Stimulated activated CD8-positive, alpha-beta memory T cell treated with anti-CD3 and anti-CD28 coated beads, Interleukin-4, amount 100 ng/mL, for 1 hour (primary cell): ENCODE measurements at places on chromosomes 11 and 22.

DNA sequence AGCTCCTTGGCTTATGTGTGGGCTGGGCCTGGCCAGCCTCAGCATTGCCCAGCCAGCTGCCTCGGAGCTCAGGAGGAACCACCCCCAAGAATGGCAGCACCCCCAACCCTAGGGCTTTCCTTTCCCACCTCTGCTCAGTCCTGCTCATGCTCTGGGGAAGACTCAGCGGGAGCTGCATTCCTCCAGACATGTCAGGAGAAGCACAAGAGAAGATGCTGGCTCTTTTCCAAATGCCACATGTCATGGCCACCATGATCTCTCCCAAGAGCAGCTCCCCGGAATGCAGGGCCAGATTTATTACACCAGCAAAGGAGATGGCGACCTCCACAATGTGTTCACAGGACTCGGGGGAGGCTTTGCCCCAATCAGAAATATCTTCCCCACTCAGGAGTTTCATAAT lies 143.7 kb downstream of the PKNOX2 start:
- no peak for DNase-seq

DNA sequence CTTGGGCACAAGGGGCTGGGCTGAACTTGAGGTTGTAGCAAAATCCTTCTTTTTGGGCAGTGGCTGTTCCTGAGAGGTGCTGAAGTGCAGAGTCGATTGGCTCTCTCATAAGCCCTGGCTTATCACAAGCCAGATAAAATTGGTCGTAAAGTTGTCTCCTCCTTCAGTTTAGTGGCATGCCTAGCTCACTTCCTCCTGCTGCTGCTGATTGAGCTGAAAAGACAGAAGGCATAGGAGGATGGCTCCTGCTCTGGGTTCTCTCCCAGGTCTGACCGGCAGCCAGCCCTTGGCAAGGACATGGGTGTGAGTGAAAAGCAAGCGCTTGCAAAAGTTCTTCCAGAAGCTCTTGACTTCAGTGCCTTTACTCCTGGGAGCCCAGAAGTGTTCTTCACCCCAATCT lies 83.9 kb downstream of the LDLRAD3 start:
- no peak for DNase-seq

- no peak for DNase-seq
Observed at GRCh38 chr11:112965656-112966055, 4.4 kb downstream of the NCAM1 start.

DNA sequence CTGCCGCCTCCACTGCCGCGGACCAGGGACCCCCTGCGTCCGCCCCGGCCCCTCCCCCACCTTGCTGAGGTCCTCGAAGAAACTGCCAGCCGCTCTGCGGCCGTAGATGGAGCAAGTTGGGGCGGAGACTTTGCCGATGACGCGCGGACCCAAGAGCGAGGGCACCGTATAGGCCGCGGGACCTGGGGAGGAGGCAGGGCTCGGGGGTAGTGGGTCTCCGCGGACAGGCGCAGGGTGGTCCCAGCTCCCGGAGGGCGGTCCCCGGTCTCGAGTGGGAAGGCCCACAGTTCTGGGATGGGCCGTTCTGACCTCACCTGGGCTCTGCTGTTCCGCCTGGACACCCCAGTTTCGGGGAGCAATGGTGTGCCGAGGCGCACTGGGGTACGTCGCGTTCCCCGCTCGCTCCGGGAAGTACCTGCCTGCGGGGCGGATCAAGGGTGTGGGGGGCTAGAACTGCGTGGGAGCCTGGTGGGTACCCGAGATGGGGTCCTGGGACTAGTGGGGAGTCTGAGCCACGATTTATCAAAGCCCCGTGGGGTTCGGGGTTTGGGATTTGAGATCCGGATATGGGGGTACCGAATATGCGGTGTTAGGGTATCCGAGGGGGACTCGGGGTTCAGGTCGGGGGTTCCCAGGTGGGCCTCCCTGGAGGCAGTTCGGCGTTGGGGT lies 1.2 kb upstream of the TYMP start:
- peak; percentile 73 for DNase-seq

- no peak for DNase-seq
Observed at GRCh38 chr11:132464003-132464342, 1068.3 kb downstream of the OPCML start.

- DNase-seq = no peak
Observed at GRCh38 chr11:68442433-68442832, 18.1 kb upstream of the PPP6R3 start.

- DNase-seq = no peak
Observed at GRCh38 chr22:33555814-33556522, 364.3 kb downstream of the LARGE1 start.
